Memory B cell (primary cell): ENCODE measurements at places on chromosomes 7 and 10.

DNA sequence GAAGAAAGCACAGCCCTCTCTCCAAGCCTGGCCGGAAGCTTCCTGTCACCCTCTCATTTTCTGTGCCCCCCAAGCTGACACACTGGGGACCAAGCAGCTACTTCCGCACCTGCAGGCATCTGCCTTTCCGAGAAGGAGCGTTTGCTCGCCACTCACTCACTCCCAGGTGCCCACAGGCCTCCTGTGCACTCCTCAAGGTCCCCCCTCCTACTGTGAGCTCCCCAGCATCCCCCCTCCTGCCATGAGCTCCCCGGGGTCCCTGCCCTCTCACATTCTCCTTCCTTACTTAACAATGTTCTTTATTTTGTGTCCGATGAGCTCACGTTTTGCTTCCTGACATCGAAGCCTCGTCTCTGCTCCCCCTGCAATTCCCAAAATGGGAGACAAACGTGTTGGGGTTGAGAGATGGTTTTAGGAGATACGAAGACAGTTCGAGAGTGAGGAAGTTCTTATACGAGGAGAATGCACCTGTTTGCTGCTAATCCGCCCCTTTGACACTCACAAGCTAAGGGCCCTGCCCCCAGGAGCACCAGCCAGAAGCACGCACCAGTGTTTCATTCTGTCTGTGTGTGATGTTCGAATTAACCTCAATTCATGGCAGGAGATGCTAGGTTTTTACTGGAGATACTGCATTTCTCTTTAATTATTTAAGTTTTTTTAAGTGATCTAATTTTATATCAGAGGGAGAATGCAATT, 70.2 kb downstream of the PDGFA start:
- DNase-seq, result no peak

DNA sequence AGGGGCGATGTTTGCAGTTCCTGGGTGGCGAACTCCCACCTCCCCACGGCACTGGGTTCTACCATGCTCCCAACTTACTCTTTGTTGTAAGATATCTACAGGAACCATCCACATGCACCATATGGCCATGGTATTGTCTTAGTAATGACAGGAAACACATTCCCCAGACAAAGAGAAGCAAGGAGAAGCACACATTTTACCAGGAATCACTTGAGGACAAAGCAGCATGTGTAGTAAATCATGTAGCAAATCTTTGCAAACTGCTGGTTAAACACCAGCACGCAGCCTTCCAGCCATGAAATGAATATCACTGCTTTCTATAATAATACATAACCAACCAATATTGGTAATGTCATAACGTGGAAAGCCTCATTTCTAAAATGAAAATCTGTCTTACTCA, 101.2 kb downstream of the NRP1 start:
- DNase-seq, result no peak

DNA sequence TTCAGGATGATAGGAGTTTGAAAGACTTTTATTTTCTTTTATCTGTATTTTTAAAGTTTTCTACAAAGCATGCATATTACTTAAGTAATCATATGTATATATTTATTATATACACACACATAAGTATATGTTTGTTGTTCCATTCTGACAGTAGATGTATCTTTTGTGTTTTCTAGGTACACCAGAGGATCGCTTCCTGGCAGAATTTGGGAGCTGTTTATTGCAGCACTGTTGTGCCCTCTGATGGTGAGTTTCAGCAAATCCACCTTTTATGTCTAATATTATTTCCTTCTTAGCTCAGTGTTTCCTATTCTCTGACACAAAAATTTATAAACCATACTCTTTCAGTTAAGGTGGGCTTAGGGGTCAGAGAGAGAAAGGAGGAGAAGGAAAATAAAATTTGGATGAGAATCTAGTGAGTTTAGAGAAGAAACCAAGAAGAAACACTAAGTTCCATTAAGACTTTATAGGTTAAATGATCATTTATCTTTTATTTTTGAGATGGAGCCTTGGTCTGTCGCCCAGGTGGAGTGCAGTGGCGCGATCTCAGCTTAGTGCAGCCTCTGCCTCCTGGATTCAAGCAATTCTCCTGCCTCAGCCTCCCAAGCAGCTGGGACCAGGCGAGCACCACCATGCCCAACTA, 59.2 kb upstream of the OIT3 start:
- no peak for DNase-seq

- no peak for DNase-seq
These were observed 75.6 kb downstream of the AMZ1 start for GRCh38 chr7:2763597-2763996.

- no peak for DNase-seq
These were observed 52.4 kb downstream of the CXCL12 start for GRCh38 chr10:44332465-44332864.

DNA sequence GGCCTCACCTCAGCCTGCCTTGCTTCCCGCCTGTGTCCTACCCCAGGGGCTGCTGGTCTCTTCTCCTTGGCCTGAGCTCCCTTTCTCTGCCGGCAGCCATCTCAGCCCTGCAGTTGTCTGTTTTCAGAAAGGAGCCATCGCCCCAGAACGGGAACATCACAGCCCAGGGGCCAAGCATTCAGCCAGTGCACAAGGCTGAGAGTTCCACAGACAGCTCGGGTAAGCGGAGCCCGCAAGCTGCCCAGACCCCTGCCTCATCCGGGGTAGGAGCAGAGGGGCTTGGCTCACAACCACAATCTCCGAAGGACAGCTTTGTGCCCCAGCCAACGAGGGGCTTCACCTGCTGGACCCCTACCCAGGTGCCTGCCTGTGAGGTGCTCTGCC, 5.3 kb upstream of the DEPP1 start:
- no peak for DNase-seq

- no peak for DNase-seq
These were observed 103.5 kb upstream of the PRSS1 start for GRCh38 chr7:142645777-142646176.

DNA sequence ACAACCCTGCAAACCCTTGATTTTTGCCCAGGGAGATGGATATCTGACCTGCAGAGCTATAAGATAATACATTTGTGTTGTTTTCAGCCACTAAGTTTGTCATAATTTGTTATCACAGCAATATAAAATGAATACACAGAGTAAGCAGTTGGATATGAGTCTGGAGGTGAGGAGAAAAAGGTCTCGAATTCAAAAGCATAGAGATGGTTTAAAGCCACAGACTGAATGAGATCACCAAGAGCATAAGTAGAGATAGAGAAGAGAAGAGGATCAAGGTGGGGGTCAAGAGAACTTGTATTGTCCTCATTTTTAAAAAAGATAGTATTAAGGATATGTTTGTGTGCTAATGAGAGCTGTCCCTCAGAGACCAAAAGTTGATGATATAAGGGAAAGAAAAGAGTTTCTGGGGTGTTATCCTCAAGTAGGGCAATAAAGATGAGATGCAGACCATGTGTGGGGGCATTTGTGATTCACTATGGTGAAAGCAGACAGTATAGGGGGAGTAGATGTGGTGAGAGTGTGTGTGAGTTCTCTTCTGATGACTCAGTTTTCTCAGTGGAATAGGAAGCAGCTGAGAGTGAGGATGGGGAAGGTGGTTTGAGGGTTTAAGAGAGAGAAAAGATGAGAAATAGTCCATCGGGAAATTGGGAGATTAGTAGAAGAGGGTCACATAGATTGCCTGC, 25.8 kb upstream of the PCGF5 start:
- no peak for DNase-seq

DNA sequence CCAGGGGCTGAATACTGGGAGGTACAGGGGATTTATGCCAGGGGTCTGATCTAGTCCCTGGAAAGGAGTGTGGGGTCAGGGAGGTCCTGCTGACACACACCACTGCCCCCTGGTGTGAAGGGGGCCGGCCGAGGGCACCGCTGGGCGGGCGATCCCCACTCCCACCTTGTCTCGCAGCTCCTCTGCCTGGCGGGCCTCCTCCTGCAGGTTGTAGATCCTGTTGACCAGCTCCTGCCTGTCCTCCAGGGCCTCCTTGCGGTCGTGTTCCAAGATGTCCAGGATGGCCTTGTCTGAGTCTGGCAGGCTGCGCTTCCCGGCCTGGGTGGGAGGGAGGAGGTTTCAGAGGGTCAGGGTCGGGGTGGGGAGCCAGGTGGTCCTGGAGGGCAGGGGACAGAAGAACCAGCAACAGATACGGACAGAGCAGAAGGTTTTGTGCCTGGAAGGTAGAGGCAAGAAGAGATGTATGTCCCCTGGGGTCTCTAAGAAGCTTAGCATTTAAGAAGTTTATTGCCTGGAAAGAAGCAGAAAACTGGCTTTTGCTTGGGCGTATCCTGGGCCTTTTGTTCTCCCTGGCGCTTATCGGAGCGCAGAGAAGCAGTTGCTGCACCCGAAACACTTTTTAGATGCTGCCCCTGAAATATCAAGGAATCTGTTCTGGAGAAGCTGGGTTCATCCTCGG, 94.5 kb upstream of the GNA12 start:
- no peak for DNase-seq

GRCh38 chr10:43115881-43116595, 22.2 kb upstream of the CSGALNACT2 start:
- DNase-seq, result no peak

- DNase-seq, result no peak
These were observed 477.5 kb upstream of the FOXK1 start for GRCh38 chr7:4204513-4205165.

GRCh38 chr10:82321724-82322123, 446.7 kb downstream of the NRG3 start:
- no peak for DNase-seq

- no peak for DNase-seq
These were observed 218.2 kb upstream of the AOAH start for GRCh38 chr7:36942541-36942940.

DNA sequence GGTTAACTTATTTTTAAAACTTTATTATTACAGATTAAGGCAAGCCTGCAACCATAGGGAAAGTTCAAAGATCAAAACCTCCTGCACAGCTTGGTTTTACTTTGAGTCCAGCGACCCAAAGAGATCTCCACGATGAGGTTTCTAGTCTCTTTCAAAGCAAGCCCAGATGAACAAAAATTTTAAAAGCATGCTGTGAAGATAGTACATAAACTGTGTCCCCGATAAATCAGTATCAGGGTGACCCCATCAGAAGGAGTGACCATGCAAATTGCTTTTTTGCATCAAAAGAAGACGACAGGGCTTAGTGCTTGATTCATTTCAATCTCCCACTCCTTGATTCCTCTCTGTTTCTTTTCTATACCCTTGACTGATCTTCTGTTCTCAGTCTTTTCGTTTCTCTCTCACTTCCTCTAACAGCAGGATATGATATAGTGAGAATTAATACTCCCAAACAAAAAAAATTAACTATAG, 16.0 kb upstream of the DNTT start:
- DNase-seq, result no peak

- no peak for DNase-seq
These were observed 260.8 kb downstream of the SKAP2 start for GRCh38 chr7:26603631-26604030.

- no peak for DNase-seq
These were observed 418.3 kb downstream of the GPAM start for GRCh38 chr10:111765216-111765615.

DNA sequence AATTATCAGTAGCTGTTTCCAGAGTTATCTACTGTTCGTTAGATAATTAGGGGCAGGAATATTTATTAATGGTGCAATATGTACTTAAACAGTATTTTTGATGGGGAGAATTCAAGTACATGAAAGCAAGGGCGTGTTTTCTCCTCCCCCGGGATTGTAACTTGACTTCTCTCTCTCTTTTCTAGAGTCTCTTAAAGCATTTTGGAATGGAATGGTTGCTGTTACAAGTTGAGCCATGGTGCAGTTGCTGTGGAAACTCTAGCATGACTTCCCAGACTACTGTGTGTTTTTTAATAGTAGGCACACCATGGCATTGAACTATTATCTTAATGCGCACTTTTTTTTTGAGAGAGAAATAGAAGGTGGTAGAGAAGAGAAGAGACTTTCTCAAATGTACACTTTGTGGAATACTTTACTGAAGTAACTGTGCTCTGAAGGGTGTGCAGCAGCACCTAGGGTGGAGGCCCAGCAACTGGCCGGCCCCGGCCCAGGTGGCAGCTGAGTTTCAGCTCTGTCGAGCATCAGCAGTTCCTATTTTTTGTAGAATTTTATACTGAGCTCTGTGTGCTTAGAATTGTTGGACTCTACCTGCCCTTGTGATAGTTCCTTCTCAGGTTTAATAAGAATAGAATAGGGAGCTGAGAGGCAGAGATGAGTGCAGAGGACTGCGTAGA, 64.4 kb downstream of the CCNY start:
- DNase-seq, result peak; percentile 9

DNA sequence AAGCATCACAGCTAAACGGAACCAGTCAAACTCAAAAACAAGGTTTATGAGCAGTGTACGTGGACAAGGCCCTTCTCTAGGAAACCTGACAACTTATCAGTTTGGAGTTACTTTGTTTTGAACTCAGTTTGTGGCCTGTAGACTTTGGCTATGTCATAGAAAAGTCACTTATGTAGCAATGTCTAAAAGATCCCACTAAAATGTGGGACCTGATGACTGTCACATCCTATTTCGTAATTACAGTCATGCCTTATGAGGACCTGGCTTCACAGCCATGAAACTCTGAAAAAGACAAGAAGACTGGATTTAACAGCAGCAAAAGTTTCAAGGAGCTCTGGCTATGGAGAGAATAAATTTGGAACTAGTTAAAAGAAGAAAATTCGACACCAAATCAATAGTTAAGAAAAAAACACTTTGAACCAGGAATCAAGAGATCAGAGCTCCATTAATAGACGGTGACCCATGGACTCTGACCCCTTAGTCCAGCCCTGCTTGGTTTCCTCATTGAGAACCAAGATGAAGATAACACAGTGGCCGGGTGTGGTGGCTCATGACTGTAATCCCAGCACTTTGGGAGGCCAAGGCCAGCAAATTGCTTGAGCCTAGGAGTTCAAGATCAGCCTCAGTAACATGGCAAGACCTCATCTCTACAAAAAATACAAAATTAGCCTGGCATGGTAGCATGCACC, 204.3 kb downstream of the SFMBT2 start:
- DNase-seq, result no peak

DNA sequence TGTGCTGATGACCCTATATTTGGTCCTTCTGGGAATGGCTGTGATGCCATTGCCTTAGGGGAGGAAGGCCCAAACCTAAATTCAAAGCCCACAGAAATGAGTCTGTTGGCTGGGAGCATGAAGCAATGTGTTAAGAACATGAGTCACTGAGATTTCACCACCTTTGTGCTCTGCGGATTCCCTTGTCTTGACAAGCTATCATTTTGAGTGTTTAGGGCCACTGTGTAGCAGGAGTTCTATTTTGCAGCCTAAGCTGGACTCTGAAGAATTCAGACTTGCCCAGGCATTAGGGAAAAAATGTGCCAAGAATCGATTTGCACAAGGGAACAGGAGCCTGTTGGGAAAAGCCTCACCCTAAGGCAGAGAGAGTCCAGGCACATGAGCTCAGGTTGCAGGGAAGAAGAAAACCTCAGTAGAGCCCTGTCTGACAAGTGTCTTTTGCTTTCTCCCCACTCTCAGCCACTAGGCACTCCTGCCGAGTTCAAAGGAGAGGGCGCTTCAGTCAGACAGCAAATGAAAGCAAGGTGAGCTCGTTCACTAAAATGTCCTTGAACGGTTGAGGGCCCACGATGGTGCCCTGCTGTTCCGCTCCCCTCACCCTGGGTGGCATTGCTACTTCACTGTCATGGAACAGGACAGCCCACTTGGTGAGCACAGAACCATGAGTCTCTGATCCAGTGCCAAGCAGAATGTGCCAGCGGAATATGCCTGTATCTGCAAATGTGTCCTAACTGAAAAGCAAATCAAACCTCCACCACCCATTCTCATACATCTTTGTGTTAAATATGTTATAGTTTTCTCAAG, 93.6 kb downstream of the PRLHR start:
- no peak for DNase-seq
